Activated naive CD4-positive, alpha-beta T cell treated with Interleukin-2 at 50 U/mL for 16 hours (primary cell): ENCODE measurements at places on chromosomes 7 and 10.

- DNase-seq: no peak
These were observed 112.4 kb upstream of the ZMIZ1 start for GRCh38 chr10:78956391-78956790.

GRCh38 chr10:1684991-1685390 lies 52.3 kb downstream of the ADARB2 start:
- no peak for DNase-seq

DNA sequence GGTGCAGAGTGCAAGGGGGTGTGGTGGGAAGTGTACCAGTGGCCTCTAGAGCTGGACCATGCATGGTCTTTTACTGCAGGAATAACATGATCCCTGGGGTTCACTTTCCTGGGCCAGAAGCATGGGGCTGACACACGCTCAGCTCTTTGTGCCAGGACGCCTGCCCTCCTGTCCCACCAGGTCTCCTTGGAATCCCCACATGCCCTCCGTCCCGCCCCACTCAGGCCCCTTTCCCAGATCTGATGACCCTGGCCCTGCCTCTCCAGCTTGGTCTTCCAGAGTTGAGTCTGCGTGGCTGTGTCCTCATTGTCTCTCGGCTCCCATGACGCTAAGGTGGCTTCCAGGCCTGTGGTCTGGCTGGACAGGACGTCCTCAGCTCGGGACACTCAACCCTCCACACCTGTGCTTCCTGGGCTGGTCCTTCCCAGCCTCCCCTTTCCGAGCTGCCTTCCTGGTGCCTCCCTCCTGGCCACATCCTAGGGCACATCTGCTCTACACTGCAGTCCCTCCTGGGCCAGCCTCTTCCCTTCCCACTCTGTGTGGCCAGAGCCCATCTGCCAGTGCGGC lies 249.5 kb upstream of the SHH start:
- DNase-seq: no peak

GRCh38 chr7:43799605-43800004 lies 41.1 kb downstream of the BLVRA start:
- DNase-seq: no peak
